ENCODE measurements at places on chromosomes 6 and 20. TPM values are rescaled to one million over a fixed set of nuclear protein-coding genes. Genes with fewer than 3 reads are reported as not detected.
A peak's percentile ranks its signal among the peaks of the same experiment; 100 is the strongest.

DNA sequence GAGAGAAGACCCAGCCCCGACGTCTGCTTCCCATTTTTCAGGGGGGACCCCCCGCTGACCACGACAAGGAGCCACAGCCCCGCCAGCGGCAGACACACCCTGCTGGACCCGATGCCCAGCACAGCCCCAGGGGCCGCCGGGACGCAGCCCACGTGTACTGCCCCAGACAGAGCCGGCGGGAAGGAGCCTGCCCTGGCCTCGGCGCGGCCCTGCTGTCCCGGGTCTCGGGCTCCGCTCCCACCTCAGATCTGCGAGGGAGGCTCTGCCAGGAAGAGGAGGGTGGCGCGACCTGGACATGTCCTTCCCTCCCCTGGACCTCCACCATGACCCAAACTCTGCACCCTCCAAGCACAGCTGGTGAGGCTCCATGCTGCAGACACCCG lies 54.7 kb downstream of the KCNQ2 start:
- no peak for DNase-seq

DNA sequence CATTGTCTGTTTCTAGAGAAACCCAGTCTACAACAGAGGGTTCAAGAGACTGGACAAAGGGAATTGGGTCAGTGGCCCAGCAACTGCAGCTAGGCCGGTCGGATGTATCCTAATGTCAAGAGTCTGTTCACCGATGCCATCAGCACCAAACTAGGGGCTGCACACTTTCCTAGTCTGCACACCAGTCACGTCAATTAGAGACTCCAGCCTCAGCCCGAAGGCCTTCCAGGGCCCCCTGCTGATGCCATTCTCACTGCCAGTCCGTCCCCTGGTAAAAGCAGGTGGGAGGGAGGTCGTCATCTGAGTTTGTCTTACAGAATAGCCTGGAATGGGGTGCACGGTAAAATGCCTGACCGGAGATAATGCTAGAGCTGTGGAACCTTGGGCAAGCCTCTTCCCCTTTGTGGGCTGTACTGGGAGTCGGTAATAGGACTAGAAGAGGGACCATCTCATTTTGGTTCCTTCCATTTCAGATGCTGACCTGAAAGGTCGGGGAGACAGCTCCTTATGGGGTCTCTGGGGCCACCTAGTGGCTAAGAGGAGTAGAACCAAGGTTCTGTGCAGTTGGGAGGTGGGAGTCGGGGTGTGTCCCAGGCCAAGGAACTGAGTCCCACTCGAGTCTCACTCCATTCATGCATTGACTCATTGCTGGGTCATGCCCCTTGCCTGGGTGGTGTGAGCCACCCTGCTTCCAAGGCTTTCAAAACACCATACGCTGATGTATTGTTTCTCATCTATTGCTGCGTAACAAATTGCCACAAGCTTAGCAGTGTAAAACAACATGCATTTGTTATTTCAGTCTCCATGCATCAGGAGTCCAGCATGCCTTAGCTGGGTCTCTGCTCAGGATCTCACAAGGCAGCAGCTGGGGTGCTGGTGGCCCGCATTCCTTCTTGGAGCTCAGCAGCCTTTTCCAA lies 5.1 kb downstream of the SOX12 start:
- peak; percentile 83 for DNase-seq

- DNase-seq = no peak
Measured at GRCh38 chr6:11042750-11043377, 1.2 kb downstream of the ELOVL2 start.

Gene HLA-DQA1
- not detected for total RNA-seq

Measured in PC-3 (cell line).